ENCODE measurements at places on chromosomes 16 and 17.

GRCh38 chr17:10368561-10368960 is 4.2 kb downstream of the MYH13 start:
- no peak for DNase-seq

DNA sequence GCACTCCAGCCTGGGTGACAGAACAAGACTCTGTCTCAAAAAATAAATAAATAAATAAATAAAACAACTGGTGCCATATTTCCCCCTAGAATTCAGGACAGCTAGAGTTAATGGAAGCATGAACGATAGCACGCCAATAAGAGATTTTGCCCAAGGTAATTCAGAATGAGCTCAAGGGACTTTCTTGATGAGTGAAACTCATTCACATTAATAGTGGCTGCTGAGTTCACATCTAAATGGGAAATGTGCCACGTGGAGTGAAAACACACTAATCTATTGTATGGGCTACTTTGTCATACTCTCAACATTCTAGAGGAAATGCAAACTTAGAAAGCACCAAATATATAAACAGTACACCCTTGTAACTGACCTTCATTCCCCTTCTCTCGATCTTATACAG is 47.4 kb upstream of the PSMD7 start:
- no peak for DNase-seq

GRCh38 chr16:83959656-83960434 is 6.8 kb downstream of the OSGIN1 start:
- DNase-seq: no peak

DNA sequence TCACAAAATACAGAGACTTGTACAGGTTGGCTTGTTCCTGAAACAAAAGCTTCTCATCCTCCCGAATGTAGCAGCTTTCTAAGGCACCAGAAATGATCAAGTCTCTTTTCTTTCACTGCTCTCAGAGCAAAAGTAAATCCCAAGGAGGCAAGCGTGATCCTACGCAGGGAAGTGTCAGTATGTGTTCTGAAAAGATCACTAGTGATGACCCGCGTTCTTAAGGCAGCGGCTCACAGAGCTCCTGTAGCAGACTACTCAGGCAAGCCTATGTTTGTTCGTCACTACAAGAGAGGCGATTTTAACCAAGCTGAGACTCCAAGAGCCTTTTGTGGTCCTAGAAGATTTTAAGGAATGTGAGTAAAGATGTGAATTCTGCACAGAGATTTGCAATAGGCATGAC is 34.5 kb downstream of the WIPI1 start:
- DNase-seq: no peak

DNA sequence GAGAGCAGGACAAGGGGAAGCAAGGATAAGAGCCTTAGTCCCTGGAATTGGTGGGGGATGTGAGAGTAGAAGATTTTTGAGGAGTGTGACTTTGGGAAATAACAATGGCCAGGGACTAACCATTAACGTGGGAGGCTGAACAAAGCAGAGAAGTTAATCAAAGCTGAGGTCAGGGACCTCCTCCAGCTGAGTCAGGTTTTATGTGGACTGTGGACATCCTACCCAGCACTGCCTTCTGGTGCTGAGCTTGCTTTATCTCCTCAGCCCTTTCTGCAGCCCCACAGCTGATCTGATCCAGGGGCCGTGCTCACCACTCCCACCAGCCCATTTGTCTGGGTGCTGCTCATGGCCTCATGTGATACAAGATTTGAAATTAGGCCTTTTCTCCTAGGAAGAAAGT is 146.6 kb downstream of the SHISA6 start:
- no peak for DNase-seq

DNA sequence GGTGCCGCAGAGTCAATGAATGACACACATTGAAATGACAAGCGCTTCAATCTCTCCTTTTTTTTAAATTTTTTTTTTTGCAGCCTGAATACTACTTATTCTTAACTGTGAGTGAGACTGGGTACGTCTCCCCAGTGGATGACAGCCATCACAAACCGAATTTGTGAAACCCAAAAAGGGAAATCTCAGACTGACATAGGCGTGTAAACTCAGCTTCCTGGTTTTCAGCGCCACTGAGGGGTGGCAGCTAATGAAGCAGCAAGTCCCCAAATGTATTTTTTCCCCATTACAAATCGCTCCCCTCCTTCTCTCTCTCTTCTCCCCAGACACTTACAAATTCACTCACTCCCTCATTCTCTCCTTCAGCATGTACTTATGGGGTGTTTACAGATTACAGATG is 196.0 kb downstream of the MAF start:
- DNase-seq: no peak

GRCh38 chr17:55266051-55266957 is 1.5 kb downstream of the HLF start:
- DNase-seq: no peak

DNA sequence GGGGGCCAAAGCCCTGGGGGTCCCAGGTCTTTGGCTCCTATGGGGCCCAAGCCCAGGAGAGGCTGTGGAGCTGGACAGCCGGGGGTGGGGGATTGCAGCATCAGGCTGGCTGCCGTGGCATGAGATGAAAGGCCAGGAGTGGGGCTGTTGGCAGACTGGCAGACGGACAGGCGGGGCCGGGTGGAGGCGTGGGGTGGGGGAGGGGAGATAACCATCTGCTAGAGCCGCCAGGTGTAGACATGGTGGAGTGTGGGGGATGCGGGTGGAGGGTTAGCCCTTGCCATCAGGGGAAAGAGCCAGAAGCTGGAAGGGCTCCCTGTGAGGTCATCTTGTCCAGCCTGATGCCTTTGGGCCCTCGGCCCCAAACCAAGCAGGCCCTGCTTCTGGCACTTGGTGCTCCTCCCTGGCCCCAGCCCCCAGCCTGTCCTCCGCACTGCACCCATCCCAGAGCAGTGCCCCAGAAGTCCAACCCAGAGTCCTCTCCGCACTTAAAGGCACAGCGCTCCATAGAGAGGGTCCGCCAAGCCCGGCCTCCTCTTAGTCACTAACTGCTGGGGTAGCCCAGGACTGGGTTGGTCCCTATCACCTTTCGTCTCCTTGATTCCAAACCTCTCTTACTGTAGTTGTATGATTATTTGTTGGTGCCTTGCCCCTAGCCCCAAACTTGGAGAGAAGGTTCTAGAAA is 33.3 kb upstream of the DLX4 start:
- DNase-seq: no peak
